Activated CD8-positive, alpha-beta memory T cell treated with anti-CD3 and anti-CD28 coated beads, Interleukin-2, amount 10 ng/mL, durations not matched to agents 7 days and 5 days (primary cell): ENCODE measurements at places on chromosomes 3 and 15.

DNA sequence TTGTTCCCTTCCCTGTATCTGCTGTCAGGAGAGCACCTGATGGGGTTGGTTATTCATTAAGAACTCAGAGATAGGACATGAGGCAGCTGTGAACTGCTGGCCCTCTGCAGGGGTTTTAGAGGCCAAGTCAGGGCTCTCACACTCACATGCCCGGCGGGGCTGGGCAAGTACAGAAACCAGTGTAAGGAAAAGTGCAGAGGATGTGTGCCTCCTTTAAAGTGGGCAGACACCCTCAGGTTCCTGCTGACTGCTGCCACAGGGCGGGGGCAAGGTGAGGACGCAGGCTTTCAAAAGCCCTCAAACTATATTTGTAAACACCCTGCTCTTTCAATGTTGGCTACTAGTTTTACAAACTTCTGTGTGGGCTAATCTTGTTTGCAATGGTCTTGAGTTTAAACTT is 22.4 kb downstream of the CXCR6 start:
- DNase-seq = no peak

DNA sequence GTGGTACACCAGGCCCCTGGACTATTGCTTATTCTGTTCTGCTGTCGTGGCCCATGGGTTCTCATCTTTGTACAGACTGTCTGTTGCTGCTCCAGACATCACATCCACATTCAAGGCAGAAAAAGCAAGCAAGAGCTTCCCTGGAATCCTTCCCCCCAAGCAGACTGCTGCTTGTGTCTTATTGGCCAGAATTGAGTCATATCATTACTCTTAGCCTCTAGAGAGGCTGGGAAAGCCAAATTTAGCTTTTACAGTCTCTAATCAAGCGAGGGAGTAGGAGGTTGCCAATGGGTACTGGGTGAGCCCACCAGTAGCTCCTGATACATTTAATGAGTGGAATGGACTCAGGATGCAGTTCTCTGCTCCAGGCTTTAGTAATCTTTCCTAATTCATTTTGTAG is 39.4 kb downstream of the RAB6B start:
- no peak for DNase-seq

GRCh38 chr3:52873433-52874159 is 23.8 kb downstream of the STIMATE start:
- no peak for DNase-seq

GRCh38 chr3:116051586-116051985 is 393.7 kb downstream of the LSAMP start:
- no peak for DNase-seq

GRCh38 chr3:11386465-11387113 is 114.4 kb downstream of the ATG7 start:
- DNase-seq = no peak

GRCh38 chr3:37652405-37652804 is 209.3 kb upstream of the CTDSPL start:
- DNase-seq = no peak

- DNase-seq = no peak
Observed at GRCh38 chr3:179658606-179659005, 5.8 kb downstream of the USP13 start.

DNA sequence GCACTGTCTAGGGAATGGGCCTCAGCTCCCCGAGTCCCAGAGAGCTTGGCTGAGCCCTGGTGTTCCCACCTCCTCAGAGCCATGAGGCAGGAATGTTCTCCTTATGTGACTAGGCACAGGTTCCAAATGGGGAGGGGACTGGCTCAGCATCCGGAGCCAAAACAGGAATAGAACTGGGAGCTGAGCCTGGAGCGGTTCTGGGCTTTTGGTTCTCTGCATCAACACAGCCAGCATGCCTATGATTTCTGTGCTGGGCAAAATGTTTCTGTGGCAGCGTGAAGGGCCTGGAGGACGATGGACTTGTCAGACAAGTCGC is at the start of gene FAM131A:
TSS of gene FAM131A (plus strand) at position 202 of the 316 bp plus-strand sequence. CDS start at position 233, 31 bp downstream.
- DNase-seq = no peak

- DNase-seq = no peak
Observed at GRCh38 chr3:57064001-57064400, 3.5 kb downstream of the SPATA12 start.

DNA sequence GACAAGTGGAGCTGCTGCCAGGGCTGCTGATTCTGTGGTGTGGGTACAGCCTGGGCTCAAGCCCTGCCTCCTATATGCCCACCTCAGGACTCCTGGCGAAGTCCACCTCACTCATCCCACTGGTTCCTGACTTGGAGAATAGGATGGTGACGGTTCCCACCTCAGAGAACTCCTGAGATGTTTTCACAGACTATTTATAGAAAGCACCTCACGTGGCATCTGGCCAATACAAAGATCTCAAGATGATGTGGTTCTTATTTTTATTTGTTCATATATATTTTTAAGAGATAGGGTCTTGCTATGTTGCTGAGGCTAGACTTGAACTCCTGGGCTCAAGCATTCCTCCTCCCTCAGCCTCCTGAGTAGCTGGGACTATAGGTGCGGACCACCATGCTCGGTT is 236.9 kb upstream of the BHLHE40 start:
- no peak for DNase-seq

- DNase-seq = no peak
Observed at GRCh38 chr3:36741285-36741684, 23.1 kb downstream of the DCLK3 start.

GRCh38 chr15:37416103-37416502 is 315.8 kb upstream of the MEIS2 start:
- DNase-seq = no peak

GRCh38 chr3:138936741-138937689 is 9.9 kb downstream of the FOXL2 start:
- DNase-seq = no peak

DNA sequence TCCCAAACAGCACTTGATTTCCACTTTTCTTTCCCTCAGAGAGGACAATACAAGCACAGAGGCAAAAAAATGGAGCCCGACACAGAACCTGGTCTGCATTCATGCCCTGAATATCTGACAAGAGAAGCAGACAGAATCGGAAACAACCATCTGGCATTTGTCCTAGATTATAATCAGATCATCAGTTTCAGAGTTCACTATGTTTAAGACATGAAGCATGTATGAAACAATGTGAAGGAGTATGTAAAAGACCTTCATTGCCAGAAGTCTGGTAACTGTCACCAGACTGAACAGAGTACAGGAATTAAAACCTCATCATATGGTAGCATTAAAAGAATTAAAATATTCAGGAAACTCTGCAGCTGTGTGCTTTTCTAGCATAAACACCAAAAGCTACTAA is 65.0 kb downstream of the SETD2 start:
- no peak for DNase-seq

DNA sequence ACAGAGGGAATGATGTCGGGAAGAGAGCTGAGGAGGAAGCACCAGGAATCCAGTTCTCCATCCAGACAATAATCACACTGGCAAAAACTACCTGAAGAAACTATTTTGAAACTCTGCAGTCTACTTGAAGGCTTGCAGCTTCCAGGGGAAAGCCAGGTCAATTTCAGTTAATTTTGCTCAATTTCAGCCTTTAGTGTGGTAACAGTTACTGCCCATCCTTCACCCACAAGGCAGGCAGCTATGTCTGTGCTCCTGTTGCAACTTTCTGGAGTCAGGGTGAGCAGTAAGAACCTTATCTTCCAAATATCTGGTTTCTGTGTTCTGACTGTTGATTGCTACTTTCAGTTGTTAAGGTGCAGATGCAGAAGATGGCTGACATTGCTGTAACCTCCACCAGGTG is 221.7 kb downstream of the ADAMTS17 start:
- no peak for DNase-seq

DNA sequence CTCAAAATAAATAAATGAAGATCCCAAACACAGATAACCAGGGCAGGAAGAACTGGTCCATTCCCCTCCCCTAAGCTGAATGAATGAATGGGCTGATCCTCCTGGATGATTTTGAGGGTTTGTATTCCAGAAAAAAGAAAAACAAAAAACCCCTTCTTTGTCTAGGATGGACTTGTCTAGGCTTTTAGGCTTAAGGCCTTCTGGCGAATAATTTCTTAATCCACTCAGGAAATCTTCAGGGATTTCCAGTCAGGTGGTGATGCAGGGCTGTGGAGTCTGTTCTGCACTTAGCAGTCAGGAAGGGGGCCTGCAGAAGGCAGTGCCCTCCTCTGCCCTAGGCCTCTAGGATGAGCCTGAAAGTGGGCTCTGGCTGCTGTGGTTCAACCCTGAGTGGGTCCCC is 52.1 kb downstream of the BDH1 start:
- DNase-seq = no peak

DNA sequence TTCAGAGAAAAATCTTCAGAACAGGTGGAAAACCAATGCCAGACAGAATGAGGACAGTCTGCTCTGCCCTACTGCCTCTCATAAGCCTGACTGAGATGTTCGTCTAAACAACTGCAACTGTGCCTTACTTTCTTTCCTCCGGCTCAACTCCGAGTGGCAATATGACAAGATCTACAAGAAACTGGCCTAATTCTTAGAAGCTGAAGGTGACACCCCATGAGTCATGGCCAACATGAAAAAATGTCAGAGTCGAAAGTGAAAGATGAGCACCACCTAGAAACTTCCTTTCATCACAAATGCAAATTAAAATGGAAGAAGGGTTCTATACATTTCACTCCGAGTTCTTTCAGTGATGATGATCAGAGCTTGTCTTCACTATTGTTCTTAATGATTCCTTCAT is 12.9 kb downstream of the PCYT1A start:
- DNase-seq = peak; percentile 88
